ENCODE measurements at places on chromosomes 1 and 21. TPM values are rescaled to one million over a fixed set of nuclear protein-coding genes. Genes with fewer than 3 reads are reported as not detected.
A peak's percentile ranks its signal among the peaks of the same experiment; 100 is the strongest.

DNA sequence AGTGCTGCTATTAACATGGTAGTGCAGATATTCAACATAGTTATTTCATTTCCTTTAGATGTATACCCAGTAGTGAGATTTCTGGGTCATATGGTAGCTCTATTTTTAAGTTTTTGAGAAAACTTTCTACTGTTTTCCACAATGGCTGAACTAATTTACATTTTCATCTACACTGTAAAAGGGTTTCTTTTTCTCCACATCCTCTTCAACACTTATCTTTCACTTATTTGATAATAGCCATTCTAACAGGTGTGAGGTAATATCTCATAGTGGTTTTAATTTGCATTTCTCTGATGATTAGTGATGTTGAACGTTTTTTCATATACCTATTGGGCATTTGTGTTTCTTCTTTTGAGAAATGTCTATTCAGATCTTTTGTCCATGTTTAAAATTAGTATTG lies 149.8 kb downstream of the PDE4B start:
- DNase-seq, result no peak

DNA sequence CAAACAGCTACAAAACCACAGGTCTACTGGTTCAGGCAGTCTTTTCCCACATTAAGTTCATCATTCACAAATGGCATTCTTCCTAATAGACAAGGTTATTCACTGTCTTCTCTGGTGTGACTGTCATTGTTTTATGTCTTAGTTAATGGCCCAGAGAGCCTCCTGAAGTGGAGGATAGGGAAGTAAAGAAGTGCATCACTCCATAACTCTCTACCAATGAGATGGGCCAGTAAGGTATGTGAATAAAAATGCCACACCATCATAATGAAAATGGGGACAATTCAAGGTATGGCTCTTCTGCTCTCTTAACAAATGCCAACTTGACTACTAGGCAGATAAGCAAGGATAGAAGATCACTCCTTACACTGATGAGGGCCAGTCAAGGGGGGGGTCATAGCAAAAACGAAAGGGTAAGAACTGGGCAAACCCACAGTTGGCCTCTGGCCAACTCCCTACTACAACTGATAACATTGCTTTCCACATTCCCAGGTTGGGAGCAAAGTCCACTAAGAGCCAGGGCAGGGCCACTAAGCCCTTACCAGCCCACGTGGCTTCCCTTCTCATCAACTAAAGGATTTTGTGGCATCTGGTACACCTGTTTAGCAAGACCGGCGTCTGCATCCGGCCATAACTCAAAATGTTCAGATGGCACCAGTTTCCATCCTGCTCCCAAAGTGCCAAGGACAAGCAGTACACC lies 10.0 kb downstream of the PABPC4 start:
- DNase-seq, result no peak

- DNase-seq, result no peak
Observed at GRCh38 chr1:89580036-89580435, 52.9 kb upstream of the LRRC8C start.

Gene TMOD4
- 0.64 TPM for polyA plus RNA-seq

DNA sequence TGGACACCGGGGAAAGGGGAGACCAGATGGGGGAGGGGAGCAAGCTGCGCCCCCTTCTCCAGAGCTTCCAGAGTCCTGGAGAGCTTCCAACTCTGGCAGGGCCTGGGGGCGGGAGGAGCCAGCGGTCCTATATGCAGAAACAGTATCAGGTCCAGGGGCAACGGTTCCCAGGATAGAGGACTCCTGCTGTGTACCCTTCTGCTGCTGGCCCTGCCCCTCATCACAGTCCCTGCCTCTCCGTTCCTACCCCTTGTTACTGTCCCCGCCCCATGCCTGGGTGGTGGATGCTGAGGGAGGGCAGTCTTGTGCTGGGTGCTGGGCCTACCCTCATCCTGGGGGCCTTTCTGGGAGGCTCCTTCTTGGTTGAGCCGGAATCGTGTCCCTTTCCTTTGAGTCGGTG lies 19.2 kb upstream of the PEX10 start:
- DNase-seq, result no peak

DNA sequence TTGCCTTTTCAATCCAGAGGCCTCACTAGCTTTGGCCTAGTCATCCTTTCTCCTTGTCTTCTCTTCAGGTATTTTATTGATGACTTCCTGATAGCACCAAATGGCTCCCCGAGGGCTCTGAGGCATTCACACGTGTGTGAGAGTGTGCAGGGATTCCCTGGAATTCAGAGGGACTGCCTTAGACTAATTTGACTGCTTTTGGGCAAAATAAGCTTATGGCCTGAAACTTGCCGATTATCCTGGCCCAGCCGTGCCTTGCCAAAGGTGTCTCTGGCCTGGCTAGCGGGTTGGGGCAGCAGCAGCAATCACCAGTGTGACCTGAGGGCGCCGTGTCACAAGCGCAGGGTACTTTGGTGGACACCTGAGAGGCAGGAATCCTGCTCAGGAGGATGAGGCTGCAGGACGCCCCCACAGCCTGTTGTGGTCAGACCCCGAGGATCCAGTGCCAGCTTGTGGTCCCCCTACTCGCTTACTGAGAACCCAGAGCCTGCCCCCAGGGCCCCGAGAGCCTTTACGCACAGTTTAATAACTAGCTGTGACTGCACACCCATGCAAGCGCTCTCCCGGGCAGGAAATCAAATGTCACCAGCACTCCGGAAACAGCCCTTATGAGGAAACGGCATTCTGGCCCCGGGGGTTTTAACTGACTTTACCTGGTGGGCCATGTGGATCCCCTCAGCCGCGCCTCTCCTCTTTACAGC lies 62.8 kb upstream of the PDE9A start:
- DNase-seq, result no peak

DNA sequence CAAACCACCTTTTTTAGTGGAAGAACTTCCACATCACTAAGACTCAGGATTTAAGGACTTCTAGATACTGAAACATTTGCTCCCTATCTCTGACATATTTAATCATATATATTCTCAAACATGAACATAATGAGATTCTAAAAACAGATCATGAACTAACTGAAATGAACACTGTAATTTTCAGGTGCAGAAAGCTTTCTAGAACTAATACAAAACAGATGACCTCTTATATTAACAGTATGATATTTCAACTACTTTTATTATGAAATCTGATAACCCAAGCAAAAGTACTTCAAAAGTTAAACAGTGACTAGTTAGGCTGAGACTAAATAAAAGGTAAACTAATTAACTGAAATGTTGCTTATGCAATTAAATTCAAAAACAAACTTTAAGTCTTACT lies 157.5 kb downstream of the COP1 start:
- no peak for DNase-seq

GRCh38 chr1:71269818-71270217 lies 189.0 kb upstream of the ZRANB2 start:
- no peak for DNase-seq

- DNase-seq, result no peak
Observed at GRCh38 chr1:163922743-163923201, 601.0 kb downstream of the NUF2 start.

DNA sequence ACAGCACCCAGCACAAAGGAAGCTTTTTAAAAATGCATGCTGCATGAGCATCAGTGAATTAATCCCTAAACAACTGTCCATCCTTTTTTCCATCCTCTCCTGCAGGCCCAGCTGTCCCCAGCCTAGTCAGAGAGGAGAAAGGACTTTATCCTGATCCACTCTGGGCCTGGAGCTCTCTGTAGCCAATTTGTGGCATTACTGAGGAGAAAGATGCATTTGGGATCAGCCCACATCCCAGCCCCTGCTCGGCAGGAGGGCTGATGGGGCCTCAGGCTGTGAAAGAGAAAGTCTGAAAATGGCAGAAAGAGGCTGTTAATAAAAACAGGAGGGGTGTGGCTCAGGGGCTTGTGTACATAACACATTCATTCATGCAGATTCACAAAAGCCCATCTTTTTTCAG lies 37.5 kb upstream of the ATP2B4 start:
- DNase-seq, result no peak

DNA sequence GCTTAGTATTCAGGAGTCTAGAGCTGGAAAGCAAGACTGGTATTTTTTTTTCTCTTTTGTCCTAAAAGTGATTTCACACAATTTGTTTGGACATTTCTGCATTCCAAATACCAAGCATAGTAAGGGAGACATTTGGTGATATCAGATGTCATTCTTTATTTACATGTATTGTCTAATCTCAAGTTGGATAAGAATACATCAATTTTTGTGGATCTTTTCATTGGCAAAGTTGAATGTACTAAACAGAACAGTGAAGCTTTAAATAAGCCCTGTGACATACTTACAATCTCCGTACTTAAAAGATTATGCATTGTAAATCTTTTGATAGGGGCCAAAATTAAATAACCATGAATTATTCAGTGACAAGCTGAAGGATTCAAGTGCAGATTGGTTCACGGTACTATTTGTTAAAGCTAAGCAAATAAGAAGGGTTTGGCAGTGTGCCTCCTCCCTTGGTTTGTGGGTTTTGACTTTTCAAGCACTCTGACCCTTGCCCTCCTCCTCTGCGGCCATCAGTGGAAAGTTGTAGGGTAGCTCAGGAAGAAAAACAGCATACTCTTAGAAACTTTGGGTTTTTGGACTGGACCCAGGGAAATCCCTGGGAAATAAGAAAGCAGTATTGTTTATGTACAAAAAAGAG lies 663.7 kb downstream of the ADGRL2 start:
- peak; percentile 61 for DNase-seq
